CD4-positive, alpha-beta T cell treated with Interleukin-4 for 1 hour (primary cell): ENCODE measurements at places on chromosomes 11 and 22.

GRCh38 chr11:126268361-126268707 is 361 bp downstream of the SRPRA start:
- no peak for DNase-seq

- no peak for DNase-seq
Observed at GRCh38 chr11:33109294-33109895, 51.9 kb downstream of the CSTF3 start.

GRCh38 chr11:45517171-45517770 is 148.2 kb downstream of the CHST1 start:
- no peak for DNase-seq

- no peak for DNase-seq
Observed at GRCh38 chr11:91805293-91805692, 419.3 kb upstream of the FAT3 start.

DNA sequence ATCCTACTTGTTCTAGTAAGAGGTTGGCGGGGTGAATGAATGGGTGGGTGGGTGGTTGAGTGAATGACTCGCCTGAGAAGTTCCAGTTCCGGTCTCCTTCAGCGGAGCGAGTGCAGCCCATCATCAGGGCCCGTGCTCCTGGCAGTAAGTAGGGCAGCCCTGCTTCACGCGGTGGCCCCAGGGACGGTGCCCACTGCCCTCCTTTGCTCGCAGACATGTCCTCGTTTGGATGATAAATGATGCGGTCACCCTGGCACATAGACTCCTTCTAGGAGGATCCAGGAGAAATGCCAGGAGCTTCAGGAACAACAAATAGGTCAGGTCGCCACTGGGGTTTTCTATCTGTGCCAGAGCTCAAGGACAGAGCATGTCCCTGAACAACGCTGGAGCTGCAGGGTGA is 370.8 kb downstream of the CTTN start:
- no peak for DNase-seq

DNA sequence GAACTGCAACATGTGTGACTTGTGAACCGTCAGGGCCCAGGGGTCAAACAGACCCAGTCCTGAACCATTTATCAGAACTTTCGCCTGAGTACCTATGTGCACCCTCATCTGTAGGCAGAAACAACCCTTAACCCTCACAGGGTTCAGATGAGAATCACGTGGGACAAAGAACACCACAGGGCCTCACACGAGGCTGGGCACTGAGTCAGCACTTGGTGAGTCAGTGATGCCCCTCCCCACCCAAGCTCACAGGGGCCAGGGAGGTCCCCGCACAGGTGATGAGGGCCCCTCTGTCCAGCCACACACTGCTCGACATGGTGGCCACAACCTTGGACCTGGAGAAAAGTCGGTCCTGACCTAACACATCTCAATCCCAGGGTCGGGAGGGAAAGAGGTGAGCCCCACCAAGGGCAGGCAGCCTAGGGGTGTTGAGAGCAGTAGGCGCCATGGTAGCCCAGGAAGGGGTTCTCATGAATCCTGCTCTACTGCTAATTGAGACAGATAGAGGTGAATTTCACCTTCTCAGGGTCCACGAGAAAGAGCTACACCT is 176.4 kb downstream of the SHANK2 start:
- DNase-seq = no peak

GRCh38 chr11:10221342-10221741 is 72.7 kb downstream of the SBF2 start:
- DNase-seq = no peak

DNA sequence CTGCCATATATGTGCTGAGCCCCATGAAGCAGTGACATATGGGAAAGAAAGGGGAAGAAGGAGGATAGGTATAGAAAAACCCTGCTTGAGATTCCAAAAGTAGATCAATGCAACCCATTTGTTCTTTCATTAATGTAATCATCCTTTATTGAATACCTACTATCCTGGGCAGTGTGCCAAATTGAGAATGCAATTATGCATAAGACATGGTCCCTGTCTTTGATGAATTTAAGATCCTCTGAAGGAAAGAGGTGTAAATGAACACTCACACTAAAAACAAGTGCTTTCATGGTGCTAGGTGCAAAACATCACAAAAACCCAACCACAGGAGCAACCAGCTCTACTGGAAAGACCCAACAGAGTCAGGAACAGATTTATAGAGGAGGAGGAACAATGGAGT is 29.7 kb downstream of the FLI1 start:
- DNase-seq = no peak

DNA sequence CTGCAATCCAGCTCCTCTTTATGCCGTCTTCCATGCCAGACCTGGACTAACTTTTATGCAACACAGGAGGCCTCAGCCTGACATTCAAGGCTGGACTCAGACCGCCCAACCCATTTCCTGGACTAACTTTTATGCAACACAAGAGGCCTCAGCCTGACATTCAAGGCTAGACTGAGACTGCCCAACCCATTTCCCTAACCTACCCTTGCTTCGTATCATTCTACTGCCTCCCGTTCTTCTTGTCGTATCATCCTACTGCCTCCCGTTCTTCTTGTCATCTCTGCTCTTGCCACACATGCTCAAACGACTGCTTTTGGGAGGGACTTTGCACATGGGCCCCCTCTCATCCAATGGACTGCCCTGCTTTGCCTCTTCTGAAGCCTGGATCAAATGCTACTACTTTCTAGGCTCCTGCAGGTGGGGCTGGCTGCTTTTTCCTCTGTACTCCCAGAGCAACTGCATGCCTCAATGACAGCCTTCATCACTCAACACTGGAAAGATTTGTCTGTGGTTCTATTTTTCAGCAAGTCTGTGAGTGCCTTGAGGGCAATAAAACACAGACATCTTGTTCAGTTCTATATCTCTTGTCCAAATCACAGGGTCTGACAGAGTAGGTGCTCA is 7.8 kb downstream of the TBC1D10A start:
- no peak for DNase-seq

DNA sequence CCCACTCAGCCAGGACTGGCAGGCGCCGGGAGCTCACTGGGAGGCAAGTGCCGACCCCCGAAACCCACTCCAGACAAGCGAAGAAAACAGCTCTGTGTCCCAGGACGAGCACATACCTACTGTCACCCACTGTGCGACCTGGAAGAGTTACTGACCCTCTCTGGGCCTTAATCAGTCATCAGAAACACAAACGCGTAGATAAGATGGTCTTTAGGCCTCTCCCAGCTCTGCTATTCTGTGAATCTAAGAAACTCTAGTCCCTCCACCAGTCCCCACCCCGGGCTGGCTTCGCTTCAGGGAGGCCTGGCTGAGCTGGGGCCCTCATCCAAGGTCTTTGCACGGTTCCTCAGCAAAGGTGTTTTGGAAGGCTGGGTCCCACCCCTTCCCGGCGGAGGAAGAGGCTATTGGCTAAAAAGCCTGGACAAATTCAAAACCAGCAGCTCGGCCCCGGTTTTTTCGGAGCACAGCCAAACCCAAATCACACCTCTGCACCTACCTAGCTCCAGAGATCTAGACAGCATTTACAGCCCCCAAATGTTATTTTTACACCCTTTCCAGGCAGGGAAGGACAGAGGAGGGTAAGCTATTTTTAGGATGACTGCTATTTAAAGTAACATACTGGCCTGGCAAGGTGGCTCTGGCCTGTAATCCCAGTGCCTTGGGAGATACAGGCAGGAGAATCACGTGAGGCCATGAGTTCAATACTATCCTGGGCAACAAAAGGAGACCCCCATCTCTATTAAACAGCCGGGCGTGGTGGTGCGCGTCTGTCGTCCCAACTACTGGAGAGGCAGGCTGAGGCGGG is 13.2 kb upstream of the HDHD5 start:
- no peak for DNase-seq

DNA sequence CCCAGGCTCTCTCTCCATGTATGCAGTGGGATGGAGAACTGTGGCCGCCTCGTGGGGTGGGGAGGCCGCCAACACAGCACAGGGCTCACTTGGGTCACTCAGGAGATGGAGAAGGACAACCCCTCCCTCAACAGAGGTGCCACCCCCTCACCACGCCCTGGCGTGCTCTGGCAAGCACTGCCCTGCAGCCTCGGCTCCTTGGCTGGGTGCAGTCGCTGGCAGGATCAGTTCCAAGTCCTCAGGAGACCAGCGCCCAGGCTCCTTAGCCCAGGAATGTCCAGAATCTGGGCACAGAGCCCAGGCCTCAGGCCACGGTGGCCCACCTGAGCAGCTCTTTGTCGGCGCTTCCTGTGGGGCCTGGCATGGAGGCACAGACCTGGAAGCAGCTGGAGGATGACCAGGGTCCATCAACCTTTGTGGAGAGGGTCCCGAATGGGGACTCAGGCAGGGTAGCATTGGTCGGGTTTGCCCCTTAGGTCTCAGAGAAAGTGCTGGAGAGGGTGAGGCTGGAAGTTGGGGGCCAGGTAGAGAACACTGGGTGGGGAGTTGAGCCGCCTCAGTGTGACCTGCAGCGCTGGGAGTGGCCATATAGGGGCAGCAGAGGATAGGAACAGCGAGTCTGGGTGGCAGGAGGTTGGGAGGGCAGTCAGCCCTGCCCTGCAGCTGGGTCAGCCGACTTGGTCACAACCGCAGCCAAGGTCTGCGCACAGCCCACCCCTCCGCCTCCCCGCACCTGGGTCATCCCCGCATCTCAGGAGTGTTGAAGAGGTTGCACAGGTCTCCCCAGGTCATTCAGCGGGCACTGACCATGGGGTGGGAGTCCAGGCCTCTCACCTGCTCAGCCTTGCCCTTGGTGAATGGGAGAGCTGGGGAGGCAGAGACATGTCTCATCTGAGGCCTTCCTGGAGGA is 8.2 kb downstream of the SUSD2 start:
- peak; percentile 48 for DNase-seq

GRCh38 chr11:116596346-116597260 is 176.2 kb downstream of the BUD13 start:
- no peak for DNase-seq

DNA sequence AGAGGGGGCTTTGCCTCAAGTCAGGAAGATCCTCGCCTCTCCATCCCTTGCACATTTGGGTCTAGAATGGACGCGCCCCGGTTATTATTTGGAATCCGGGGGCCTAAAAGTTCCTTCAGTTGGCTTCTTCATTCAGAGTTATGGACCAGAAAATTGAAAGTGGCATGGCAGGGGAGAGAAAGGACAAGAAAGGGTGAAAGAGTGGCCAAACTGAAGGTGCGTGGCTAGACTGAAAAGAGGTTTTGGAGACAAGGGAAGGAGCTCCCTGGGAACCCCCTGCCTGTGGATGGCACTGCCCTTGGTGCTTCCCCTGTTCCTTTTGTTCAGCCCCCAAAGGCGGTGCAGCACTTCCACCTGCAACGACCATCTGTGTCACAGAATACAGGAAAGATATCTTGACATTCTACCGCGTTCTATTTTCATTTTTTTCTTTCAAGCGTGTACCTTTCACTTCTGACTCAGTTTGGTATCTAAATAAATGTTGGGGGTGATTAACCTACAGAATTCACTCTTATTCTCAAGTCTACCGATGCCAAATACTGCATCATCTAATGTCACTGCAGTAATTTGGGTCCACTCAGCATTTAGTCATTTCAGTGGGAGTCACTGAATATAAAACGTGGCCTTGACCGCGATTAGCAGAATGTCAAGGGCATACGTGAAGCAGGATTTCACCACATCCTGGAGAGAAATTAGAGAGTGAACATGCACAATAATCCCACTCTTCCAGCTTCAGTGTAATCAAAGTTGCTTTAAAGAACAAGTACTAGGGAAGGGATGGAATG is 88.1 kb upstream of the ARHGAP32 start:
- DNase-seq = no peak

GRCh38 chr22:49551446-49551845 is 276.2 kb downstream of the BRD1 start:
- DNase-seq = no peak

- no peak for DNase-seq
Observed at GRCh38 chr11:125499563-125499962, 3.5 kb upstream of the FEZ1 start.

DNA sequence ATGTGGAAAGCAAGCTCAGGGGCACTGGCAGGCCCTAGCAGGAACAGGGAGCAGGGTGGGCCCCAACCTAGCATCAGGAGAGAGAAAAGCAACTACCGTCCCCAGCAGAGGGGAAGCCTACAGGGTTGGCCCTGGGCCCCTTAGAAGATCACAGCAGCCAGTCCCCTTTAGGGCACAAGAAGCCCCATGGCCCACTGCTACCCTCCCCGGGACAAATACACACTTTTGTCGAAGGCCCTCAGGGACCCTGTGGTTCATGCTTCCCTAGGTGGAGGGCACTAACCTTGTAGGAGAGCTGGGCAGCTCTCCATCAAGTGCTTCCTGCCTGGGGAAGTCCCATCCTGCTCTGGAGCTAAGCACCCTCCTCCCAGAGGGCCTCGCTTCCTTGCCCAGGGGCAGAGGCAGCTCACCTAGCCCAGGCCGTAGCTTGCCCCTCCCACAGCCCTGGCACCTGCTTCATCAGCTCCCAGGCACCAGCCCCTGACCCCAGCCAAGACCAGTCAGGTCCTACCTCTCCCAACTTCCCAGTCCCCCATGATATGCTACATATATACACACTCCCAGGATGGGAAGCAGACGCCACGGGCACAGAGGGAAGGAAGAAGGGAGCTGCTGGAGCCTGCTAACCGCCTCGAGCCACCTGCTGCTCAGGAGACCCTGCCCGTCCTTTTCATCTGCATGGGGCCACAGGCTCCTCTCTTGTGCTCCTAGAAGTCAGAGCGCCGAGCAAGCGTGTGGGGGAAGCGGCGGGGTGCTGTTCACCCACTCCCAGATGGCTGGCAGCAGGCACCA is 20.1 kb downstream of the SUN2 start:
- no peak for DNase-seq

DNA sequence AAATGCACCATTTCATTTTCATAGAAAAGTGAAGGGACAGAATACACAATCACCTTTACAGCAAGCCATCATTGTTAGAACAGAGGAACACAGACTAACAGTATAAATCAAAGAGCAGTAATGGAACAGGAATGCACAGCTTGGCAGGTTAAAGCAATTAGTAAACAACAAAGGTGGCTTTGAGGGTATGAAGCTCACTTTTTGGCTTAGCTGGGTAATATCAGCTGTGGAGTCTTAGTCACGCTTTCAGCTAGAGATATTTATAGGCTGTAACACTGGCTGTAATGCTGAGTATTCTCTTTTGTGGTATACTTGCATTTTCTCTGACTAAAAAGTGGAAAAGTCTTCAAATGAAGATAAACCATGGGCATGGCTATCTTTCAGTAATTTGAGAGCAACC is 1780.5 kb downstream of the LRRC4C start:
- no peak for DNase-seq

- peak; percentile 30 for DNase-seq
Observed at GRCh38 chr11:59182457-59183151, 10.7 kb downstream of the DTX4 start.

- DNase-seq = no peak
Observed at GRCh38 chr11:36074941-36075431, 131.1 kb downstream of the LDLRAD3 start.

- no peak for DNase-seq
Observed at GRCh38 chr22:29877620-29878019, 5.4 kb upstream of the MTMR3 start.

DNA sequence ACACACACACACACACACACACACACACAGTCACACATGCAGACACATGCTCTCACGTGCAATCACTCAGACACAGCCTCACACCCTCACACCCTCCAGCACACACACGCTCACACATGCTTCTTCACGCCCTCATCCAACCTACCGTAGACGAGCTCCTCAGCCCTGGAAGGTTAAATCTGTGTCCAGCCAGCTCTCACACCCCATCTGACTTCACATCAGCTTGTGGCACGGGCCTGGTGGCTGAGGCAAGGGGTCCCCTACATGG is 1.3 kb upstream of the SCUBE1 start:
- no peak for DNase-seq

GRCh38 chr22:31836010-31836409 is 82.2 kb downstream of the DEPDC5 start:
- DNase-seq = no peak
